Naive thymus-derived CD8-positive, alpha-beta T cell (primary cell): ENCODE measurements at places on chromosomes 11 and 22.

- no peak for DNase-seq
Observed at GRCh38 chr11:46607516-46607915, 9.5 kb downstream of the HARBI1 start.

GRCh38 chr11:117417856-117418255 is 90.2 kb downstream of the CEP164 start:
- DNase-seq: no peak

DNA sequence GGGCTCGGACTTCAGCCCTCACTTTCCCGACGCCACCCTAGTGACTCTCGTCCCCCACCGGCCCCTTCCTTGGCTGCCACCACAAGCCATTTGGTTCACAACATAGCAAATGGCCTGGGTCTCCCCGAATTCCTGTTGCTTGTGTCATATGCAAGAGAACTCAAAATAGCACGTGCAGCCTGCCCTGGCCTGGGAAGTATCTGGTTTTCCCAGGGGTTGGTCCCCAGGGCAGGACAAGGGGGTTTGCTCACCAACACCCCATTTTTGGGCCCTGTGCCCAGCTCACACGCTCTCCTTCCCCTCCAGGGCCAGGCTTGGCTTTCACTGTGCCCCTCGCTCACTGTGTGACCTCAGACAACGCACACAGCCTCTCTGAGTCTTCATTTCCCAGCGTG is 12.8 kb upstream of the TPCN2 start:
- no peak for DNase-seq

DNA sequence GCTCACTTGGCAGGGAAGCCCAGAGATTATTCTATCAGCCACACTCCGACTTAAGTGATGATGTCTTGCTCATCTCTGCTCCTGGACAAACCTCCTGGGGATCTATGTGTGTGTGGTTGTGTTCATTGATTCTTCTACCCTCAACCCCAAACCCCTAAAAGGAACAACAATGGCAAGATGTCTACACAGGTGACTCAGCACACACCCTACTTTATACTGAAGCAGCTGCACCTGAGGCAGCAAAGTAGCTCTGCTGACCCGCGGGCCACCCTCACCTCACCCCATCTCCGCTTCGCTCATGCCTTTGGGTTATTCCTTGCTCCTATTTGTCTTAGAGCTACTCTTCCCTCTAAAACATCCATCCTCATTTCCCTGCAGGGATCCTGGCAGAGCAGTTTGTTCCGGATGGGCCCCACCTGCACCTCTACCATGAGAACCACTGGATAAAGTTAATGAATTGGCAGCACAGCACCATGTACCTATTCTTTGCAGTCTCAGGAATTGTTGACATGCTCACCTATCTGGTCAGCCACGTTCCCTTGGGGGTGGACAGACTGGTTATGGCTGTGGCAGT is 38.7 kb downstream of the TMEM45B start:
- no peak for DNase-seq

GRCh38 chr11:29343465-29344333 is 673.1 kb downstream of the KCNA4 start:
- no peak for DNase-seq
